ENCODE measurements at places on chromosomes 16 and 17.

GRCh38 chr16:2284797-2285576 is 17.1 kb upstream of the RNPS1 start:
- no peak overlapping the region for H3K27ac ChIP-seq
- no peak overlapping the region for H3K4me3 ChIP-seq
- peaks cover 26% of the 10 kb centered on the region for H3K36me3 ChIP-seq
- DNase-seq: no peak
- no peaks in the 10 kb centered on the region for H3K27me3 ChIP-seq
- H3K4me1 ChIP-seq: no peaks in the 10 kb centered on the region

DNA sequence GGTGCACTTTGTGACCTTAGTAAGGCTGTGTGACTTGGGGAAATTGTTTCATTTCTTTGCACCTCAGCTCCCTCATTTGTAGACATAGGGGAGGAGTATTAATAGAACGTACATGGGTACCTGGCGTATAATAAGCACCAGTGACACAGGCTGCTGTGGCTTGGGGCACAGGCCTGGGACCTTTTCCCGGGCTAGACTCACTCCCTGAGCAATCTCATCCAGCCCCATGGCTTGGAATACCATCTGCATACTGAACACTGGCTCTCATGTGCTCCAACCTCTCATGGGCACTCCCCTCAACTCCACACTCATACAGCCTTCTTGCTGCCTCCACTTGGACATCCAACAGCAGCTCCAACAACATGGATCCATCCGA is 41.0 kb upstream of the MRPS23 start:
- peaks cover 76% of the 10 kb centered on the region for H3K4me1 ChIP-seq
- no peaks in the 10 kb centered on the region for H3K36me3 ChIP-seq
- H3K27me3 ChIP-seq: no peaks in the 10 kb centered on the region
- DNase-seq: no peak
- peak overlapping the region; percentile 93 for H3K27ac ChIP-seq

DNA sequence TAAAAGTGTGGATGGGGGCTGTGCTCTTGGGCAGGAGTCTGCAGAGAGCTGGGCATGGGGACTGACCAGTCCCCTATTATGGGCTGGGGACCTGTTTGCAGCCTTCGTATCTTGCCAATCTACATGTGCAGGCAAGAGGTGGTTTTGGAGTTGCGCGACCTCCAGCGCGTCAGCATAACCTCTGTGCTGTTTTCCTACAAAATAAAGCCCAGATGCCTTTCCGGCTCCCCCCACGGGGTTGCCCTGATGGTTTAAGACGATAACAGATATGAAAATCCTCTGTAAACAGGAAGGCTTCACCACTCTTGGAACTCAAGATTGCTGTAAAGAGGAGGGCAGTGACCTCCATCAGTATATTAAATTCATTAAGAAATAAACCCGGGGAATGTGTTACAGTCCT is 16.5 kb upstream of the SPPL2C start:
- H3K4me1 ChIP-seq: no peaks in the 10 kb centered on the region
- H3K36me3 ChIP-seq: no peaks in the 10 kb centered on the region
- H3K27ac ChIP-seq: no peak overlapping the region
- peaks cover 73% of the 10 kb centered on the region for H3K27me3 ChIP-seq
- H3K4me3 ChIP-seq: no peak overlapping the region

DNA sequence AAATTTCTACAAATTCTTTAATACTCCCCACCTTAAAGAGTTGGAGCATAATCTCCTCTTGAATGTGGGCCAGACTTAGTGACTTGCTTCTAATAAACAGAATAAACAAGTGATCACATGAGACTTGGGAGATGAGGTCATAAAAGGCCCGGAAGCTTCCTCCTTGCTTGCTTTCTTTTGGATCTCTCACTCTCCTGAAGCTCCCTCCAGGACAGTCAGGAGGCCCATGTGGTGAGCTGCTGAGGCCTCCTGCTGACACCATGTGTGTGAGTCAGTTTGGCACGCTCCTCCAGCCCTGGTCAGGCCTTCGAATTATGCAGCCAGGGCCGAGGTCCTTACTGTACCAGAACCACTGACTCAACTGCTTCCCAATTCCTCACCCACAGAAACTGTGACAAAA is 53.2 kb downstream of the NDEL1 start:
- no peak overlapping the region for H3K4me3 ChIP-seq
- no peaks in the 10 kb centered on the region for H3K4me1 ChIP-seq
- no peaks in the 10 kb centered on the region for H3K27me3 ChIP-seq
- DNase-seq: peak; percentile 81
- H3K36me3 ChIP-seq: peaks cover 95% of the 10 kb centered on the region
- H3K27ac ChIP-seq: peak overlapping the region; percentile 59

- DNase-seq: no peak
- no peaks in the 10 kb centered on the region for H3K27me3 ChIP-seq
- H3K4me1 ChIP-seq: no peaks in the 10 kb centered on the region
- H3K27ac ChIP-seq: peak overlapping the region; percentile 72
- peaks cover 35% of the 10 kb centered on the region for H3K36me3 ChIP-seq
Observed at GRCh38 chr16:11546608-11547061, 40.1 kb downstream of the LITAF start.
